ENCODE measurements at places on chromosomes 3 and 15.

DNA sequence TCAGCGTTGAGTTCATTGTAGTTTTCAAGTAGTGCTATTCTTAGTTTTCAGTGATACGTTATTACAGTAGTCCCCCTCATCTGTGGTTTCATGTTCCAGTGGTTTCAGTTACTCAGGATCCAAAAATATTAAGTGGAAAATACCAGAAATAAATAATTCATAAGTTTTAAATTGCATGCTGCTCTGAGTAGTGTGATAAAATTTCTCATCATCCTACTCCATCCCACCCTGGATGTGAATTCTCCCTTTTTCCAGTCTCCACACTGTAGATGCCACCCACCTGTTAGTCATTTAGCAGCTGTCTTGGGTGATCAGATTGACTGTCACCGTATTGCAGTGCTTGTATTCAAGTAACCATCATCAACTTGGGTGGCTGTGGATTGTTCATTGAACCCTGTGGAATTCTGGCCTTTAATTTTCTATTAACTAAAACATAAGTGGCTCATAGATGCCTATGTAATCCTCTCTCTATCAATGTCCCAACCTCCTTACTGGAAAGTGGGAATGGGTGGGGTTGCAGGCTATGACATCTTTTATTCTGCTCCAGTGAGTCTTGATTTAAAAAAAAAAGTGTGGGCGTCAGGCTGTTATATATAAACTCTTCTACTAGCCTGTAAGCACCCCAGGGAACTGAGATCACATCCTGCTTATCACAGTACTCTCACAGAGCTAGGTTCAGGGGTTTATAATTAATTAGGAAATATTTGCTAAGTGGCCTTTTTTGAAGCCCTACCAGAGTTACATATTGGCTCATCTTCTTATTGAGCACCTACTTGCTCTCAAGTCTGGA, 97.5 kb downstream of the CFAP20DC start:
- DNase-seq, result no peak

DNA sequence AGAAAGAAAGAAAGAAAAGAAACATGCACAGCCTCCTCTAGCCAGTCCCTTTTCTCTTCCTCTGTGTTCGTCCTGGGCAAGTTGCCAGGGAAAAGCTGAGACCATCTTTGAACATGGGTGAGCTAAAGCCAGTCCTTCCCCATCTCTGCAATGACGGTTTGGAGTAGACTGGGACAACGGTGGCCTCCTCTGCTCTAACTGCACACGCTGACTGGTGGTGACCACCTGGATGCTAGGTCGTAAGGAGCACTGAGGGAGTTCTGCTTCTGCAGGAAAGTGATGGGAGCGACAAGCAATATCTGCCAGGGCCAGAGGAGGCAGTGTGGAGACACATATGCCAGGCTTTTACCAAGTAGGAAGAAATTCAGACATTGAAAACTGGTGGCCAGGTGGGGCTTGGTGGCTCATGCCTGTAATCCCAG, 111.7 kb downstream of the NUP210 start:
- DNase-seq, result no peak

DNA sequence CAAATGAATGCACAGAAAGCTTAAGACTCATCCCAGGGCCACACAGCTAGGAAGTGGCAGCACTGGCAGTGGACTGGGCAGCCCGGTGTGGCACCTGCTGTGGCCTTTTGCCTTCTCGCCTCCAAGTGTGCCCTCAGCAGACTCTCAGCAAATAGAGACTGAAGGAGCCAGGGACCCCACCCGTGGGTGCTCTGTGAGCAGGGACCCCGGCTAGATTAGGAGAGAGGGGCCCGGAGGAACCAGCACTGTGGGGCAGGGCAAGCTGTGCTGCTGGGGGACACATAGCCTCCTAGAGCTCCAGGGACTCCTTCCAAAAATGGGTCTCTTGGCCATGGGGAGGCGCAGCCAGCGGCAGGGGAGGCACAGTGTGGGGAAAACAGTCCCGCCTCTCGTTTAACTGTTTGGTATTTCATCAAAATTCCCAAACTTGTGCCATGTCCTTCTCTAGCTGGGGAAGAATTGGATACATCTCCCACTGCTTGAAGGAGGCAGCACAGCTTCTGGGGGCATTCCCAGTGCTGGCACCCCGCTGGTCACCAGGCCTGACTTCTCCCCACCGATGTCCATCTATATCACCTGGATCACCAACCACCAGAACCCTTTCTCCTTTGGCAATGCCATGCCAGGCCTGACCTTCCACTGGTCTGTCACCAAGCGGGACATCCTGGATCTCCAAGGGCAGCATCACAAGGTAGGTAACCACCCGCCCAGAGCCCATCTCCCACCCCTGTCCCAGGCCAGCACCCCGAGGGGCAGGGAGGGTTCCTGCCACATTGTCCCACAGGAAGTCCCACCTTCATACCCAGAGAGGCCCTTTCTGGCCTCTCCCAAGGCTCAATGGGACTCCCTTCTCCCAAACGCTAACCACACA, 12.0 kb upstream of the TXNRD3 start:
- DNase-seq, result no peak

GRCh38 chr3:156109989-156110388, 10.4 kb upstream of the KCNAB1 start:
- DNase-seq, result no peak

- no peak for DNase-seq
These were observed 99.5 kb upstream of the KCNMB2 start for GRCh38 chr3:178436773-178437172.

- no peak for DNase-seq
These were observed 227.2 kb upstream of the GPR149 start for GRCh38 chr3:154657218-154657617.

DNA sequence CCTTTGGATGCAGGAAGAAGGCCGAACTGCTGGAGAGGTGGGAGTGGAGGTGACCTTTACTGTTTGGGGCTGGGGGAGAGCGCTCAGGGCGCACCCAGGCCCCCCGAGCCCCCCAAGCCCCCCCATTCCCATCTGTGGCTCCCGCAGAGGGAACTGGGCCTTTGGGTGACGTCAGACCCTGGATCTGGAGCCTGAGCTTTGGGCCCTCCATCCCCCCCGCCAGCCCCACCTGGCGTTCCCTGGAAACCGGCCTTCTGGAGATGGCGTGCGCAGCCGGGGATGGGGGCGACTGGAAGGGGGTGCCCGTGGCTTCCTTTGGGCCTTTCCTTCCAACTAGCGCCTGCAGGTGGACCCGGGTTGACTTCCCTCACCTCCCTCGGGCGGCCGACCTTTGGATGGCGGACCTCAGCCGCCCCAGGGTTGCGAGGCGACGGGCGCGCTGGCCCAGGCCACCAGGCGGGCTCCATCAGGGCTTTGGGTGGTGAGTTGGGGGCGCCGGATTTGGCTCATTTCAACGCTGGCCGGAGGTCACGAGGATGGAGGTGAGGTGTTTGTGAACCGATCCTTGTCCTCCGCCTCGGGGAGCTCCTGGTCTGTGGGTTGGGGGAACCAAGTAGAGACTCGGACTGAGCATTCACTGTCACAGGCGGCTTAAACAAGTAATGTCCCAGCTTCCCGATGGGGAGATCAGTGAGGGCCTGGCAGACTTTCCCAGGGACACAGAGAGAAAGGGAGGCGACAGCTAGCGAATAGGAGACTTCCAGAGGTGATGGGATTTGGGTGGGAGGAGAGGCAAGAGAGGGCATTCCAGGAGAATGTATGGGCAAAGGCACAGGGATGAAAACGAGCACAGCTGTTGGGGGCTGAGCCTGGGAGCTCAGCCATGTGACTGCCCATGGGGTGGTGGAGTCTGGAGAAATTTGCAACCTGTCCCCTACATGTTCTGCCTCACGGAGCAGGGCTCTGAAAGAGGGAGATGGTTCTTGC, 709 bp downstream of the SCAMP5 start:
- no peak for DNase-seq

DNA sequence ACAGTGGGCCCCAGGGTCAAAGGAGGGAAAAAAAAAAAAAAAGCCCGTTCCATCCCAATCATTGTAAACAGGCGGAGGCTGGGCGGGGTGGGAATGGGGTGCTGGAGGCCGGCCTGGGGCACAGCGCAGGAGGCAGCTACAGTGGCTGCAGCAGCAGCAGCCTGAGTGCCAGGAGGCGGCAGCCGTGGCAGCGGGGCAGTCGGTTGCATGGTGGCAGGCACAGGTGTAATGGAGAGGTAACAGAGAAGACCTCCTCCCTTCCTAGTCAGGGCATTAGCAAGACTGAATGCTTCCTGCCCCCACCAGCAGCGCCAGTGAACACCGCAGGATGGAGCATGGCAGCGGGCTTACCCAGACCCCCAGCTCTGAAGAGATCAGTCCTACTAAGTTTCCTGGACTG, 279.1 kb upstream of the TTC14 start:
- no peak for DNase-seq

GRCh38 chr3:143648708-143649107, 199.6 kb downstream of the SLC9A9 start:
- no peak for DNase-seq

- no peak for DNase-seq
These were observed 556.9 kb upstream of the CFAP20DC start for GRCh38 chr3:59606638-59607266.

DNA sequence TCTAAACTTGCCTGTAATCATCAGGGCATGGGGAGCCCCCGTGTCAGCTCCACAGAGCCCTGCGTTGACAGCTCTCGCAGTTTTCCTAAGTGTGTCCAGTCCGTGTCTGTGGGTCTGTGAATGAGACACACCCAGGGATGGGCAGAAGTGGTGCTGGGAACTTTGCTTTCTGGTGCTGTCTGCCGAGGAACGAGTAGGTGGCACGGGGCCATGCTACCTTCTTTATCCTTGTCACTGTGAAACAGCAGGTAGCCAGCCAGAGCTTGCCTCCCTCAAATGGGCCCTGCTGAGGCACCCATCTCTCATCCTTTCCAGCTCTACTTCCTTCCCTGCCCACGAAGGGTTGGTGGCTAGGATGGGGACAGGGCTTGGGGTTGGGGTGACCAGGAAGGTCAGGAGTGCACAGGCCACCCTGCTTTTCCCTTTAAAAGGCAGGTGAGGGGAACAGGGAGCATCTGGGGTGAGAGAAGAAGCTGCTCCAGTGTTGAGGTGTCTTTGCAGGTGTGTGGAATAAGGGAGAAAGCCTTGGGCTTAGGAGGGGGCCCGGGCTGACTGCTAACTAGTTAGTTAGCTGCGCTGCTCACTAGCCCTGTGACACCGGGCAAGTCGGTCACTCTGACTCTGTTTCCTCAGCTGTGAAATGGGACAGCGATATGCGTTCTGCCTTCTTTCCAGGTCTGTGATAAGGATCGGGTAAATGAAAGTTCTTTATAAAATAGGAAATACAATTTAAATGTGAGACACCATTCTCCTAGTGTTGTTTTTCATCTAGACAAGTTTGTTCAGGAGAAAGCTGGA, 27.9 kb downstream of the PDIA5 start:
- no peak for DNase-seq

- no peak for DNase-seq
These were observed 25.9 kb downstream of the MFSD1 start for GRCh38 chr3:158827773-158828172.

DNA sequence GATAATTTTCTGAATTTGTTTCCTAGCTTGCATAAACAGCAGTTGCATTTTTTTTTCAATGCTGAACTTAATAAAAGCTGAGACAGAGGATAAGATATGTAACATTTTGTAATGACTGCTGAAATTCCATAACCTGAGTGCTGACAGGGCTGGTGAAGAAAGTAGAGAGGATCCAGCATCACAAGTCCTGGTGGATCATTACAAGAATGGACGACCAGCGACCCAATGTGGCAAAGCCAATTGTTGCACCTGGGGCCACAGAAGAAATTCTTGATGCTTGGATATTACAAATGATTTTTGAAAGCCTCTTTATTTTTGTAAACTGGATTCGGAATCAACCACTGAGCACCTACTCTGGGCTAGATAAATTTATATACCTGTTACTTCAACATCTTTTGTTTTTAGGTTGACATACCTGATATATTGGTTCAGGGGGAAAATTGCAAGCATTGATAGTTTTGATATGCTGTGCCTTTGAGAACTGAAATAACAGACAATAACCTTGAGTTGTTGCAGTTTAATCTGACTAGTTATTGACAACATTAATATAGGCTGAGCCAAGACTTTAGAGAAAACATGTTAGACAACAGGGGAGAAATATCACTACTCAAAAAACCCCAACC, 3.9 kb upstream of the ACTL6A start:
- DNase-seq, result peak; percentile 26

DNA sequence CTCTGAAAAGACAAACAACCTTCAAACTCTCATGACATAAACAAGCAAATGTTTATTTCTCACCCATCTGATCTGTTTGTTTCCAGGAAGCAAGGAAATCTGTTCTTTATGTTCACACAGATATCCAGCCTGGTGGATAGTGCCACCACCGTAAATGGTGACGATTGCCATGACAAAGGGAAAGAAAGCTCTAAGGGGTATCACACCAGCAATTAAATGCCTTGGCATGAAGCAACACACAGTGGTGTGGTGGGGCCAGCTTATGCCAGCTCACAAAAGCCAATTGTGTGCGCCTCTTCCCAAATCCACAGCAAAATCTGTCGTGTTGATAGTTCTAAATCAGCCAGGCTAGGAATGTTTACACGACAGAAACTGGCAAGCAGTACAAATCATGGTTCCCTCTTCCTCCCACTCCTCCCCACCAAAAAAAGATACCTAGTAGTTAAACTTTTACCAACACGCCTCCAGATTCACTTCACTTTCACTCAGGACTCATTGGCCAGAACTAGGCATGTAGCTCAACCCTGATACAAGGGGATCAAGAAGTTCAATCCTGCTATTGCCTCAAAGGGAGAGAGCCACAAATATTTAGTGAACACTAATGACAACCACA, 189.2 kb upstream of the SLCO3A1 start:
- DNase-seq, result no peak

DNA sequence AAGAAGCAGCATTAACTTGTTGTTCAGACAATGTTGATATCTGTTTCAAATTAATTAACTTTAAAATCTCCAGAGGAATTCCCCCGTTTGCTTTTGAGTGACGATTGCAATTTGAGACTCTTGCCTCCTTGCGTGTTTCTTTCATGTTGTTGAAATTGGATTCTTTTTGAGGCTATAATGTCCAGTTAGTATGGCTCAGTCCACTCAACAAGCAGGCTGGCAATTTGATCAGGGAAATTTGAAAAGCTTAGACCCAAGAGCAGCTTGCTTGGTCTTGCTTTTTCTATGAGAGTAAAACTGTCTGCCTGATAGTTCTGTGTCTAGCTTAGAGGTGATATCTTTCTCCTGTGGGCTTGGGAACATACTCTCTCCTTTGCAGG, 2.0 kb downstream of the ARID3B start:
- no peak for DNase-seq

- no peak for DNase-seq
These were observed at the start of gene HESX1 for GRCh38 chr3:57199895-57200297. Gene HESX1, minus strand, starts transcription at chr3:57199978. Its CDS starts 60 bp downstream, at chr3:57199918.

DNA sequence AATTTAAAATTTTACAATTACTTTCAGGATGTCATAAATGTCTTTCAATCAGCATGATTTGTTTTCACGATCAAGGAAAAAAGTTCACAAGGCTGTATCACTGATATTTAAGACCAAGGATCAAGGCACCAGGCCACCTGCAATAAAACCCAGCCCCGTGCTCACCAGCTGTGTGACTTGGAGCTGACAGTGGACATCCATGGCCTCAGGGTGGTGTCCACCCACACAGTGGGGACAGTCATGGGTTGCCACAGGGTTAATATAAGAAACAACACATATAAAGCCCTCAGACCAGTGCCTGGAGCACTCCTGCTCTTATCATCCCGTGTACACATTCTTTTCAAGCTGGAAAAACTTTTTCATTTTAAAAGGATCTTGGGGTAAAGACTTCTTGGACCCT, 56.5 kb downstream of the PCSK6 start:
- no peak for DNase-seq

Data from effector CD4-positive, alpha-beta T cell (primary cell).